ENCODE measurements at places on chromosomes 3 and 15.

- DNase-seq: no peak
Observed at GRCh38 chr15:49471733-49472132, 48.7 kb downstream of the FGF7 start.

GRCh38 chr3:68287101-68287500 lies 632.7 kb upstream of the SUCLG2 start:
- no peak for DNase-seq

GRCh38 chr3:152830245-152830644 lies 4.7 kb upstream of the P2RY1 start:
- no peak for DNase-seq

DNA sequence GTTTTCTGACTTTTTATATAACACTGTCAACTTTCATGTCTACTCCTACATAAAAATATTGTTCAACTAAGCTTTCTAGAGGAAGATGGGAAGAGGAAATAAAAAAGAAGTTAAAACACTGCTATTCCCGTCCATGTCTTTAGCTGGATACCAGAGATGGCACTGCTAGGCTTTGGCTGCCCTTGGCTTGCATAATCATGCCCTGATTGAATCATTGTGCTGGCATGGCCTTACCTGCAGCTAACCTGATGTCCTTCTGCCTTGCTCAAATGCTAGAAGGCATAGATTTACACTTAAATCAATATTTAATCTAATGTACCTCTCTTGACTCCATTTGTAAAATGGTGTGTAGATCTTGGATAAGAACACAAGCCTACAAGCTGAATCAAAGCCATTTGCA lies 539.7 kb upstream of the IL12A start:
- no peak for DNase-seq

DNA sequence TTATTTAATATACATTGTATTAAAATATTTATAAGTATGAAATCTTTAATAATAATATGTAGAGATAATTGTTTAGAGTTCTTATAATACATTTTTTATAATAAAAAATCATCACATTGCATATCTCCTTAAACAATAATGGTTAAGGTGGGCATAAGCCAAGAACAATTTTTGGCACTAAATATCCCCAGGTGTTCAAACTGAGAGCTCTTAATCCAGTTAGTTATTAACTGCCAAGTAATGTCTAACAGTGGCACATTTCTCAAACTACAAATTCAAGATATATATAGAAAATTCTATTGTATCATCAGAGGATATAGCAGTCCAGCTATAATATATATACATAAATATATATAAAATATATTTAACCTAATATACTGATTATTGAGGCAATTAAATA lies 680.8 kb downstream of the SI start:
- no peak for DNase-seq

DNA sequence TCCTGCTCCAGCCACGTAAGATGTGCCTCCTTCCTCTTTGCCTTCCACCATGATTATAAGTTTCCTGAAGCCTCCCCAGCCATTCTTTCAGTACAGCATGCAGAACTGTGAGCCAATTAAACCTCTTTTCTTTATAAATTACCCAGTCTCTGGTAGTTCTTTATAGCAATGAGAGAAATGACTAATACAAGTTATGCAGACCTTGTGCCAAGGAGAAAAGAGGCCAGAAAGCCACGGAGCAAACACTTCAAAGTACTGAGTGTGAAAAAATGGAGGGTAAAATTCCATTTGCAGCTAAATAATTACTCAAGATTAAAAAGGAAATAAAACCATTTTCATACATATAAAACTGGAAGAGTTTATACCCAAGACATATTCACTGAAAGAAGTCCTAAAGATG lies 213.6 kb upstream of the LINGO1 start:
- no peak for DNase-seq

DNA sequence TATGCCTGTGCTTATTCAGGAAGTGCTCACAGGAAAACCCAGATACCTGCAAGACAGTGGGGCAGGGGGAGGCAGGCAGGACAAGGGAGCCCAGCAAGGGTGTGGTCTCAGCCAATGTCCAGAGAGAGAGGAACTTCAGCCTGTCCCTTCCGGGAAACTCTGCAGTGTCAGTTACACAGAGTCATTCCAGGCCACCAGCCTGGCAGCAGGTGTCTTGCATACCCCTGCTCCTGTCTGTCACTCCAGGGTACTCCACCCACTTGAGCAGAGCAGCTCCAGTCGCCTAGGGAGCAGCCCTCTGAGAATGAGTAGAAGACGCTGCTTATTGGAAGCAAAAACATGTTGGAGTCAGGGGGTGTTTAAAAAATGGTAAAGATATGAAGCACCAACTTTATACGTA lies 431.2 kb upstream of the RGMA start:
- no peak for DNase-seq

DNA sequence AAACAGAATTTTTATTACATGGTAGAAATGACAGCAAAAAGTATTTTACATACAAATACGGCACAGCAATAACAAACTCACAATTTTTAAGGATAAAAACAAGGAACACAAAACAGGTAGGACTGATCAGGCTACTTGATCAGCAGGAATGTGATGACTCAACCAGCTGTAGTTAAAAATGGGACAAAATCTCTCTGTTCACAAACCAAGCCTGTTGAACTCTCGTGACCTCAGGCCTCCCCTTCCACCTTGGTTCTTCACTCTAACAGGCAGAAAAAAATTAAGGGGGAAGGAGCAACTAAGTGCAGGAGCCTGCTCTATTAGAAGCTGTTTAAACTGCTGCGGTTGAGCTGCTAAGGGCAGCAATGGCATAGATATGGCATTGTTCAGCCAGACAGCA lies 18.7 kb downstream of the FBXL22 start:
- no peak for DNase-seq

DNA sequence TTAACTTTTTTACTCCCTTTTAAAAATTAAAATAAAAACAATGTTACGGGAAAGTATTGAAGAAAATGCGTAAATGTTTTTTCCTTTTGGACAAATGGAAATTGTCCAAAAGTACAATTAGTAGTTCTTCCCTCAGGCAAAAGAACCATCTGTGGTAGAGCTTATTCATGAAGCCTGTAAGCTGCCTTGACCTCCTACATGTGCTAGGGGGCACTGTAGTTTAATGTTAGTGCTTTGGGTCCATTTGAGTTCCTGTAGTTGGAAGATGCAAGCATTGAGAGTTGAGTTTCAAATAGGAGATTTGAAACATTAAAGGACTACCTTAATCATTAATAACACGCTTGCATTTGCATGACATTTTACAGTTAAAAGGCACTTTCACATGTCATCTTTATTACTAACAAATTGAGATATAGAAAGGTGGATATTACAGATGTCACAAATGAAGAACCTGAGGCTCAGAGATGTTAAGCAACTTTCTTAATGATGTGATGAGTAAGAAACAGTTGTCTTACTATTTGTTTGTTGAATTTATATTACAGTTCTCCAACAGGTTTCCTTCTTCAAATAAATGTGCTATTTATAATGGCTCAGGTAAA lies 1.8 kb upstream of the ZNF385D start:
- DNase-seq: peak; percentile 7

- DNase-seq: no peak
Observed at GRCh38 chr3:23575697-23576096, 230.1 kb upstream of the UBE2E1 start.

GRCh38 chr3:56370991-56371775 lies 97.1 kb downstream of the ERC2 start:
- DNase-seq: no peak

DNA sequence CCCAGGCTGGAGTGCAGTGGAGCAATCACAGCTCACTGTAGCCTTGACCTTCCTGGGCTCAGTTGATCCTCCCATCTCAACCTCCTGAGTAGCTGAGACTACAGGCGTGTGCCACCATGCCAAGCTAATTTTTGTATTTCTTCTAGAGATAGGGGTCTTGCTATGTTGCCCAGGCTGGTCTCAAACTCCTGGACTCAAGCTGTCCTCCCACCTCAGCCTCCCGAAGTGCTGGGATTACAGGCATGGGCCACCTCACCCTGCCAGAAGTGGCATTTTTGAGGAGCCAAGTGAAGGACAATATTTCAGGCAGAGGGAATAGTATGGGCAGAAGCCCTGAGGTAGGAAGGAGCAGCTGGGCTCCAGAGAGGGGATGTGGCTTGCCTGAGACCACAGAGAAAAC lies 4.7 kb downstream of the ANKDD1A start:
- no peak for DNase-seq

GRCh38 chr3:69541711-69542088 lies 155.8 kb upstream of the FRMD4B start:
- peak; percentile 39 for DNase-seq

DNA sequence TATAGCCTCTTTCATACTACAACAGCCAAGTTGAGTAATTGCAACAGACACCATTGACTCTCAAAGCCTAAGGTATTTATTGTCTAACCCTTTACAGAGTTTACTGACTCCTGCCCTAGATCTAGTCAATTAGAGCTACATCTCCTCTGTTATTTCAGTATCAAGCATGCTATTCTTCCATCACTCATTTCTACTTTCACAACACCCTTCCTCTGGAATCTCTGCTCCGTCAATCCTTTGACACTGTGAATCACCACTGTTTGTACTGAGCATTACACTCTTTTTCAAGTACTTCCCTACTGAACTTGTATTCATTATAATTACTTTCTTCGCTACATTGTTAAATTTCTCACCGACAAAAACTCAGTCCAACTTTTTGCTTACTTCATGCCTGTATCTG lies 121.8 kb downstream of the ZNF609 start:
- DNase-seq: no peak

GRCh38 chr15:70617076-70617910 lies 146.1 kb downstream of the UACA start:
- DNase-seq: no peak

- DNase-seq: no peak
Observed at GRCh38 chr15:31487811-31488436, 161.3 kb downstream of the KLF13 start.

DNA sequence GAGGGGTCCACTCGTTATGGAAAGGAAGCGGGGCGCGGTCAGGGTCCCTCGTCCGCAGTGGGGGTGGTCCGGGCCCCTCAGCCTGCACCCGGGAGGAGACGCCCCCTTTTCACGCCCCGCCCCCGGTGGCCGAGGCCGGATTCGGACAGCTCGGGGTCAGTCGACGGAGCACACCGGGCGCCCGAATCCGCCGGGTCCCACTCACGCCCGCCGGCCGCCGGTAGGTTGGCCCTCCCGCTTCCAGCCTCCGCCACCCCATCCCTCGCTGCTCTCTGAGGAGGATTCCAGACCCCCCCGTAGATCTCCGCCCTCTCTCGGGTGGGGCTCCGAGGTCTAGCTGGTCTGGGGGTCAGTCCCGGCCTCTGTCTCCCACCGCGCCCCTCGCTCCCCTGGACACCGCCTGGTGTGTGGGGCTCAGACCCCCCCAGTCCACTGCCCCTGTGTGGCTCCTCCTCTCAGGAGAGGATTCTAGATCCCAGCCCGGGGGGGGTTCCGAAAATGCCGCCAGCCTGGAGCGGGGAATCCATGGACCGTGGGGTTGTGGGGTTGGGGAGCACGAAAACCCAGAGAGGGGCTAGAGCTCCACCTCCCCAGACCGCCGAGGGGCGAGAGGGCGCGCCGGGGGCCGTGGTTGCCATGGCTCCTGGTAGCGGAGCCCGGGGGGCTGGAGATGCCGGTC lies 725 bp downstream of the CHL1 start:
- DNase-seq: peak; percentile 4

GRCh38 chr3:59771768-59772181 lies 722.0 kb upstream of the CFAP20DC start:
- no peak for DNase-seq

DNA sequence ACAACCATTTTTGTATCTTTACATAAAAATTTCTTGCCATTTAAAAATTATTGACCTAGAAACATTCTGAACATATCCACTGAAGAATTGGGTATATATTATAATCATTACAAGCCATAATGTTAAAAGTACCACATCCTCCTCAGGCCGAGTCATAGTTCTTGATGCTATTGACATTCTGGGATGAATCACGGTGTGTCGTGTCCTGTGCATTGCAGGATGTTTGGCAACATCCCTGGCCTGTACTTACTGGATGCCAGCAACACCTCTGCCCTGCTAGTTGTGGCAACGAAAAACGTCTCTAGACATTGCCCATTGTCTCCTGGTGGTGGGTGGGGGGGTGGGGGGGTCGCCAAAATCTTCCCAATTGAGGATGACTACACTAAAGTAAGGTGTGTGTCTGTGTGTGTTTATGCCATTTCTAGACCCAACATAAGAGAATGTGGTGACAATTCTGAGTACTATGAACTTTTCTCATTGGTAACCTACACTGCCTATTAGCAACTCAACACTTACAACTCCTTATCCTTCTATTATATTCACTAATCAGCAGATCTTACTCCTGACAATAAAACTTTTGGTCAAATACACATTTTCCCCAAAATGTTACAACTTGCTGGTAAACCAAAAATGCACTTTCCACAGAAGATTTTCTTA lies 471.6 kb downstream of the FOXP1 start:
- no peak for DNase-seq

DNA sequence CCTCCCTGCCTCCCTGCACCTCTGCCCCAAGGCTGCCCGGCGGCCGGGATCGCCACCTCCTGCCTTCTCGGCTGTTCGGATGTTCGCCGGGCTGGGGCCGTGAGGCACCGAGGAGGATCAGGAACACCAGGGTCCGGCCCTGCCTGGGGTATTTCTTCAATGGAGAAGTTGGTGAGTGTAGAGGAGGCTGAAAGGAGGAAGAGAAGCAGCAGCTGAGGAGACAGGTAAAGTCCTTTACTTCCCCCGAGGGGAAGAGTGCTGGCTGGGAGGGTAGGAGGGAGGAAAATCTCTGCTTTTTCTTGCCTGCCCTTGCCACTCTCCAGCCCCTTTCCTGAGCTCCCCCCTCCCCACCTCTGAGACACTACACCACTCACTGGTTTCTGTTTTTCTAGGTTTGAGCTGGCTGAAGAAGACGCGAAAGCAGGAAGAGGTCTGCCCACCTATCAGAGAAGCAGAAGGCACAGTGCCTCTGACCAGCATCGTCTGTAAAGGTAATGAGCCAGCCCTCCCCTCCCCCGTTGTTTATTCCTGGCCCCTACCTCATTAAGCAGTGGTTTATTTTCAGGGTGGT lies 519 bp downstream of the ASB7 start:
- peak; percentile 30 for DNase-seq

- DNase-seq: no peak
Observed at GRCh38 chr3:148600902-148601765, 96.6 kb upstream of the AGTR1 start.

DNA sequence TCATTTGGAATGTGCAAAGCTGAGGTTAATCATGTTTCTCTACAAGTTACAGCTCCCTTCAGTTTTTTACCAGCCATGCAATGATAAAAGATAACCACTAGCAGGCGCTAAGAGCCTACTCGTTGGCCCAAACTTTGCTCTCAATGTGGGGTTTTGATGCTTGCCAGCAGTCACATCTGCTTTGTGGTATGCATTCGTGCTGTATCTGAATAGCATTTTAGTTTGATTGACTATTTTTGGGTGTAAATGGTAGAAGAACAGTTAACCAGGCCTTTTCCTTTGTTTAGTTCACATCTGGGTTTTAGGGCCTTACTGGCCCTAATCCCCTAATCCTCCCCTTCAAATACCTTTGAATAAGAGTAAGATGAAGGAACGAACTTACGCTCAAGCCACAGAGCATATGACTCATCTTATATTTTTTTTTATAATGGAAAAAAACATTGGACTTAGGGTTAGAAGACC lies 4.4 kb upstream of the CLDN11 start:
- peak; percentile 32 for DNase-seq

- no peak for DNase-seq
Observed at GRCh38 chr3:160792540-160792939, 36.5 kb downstream of the PPM1L start.

GRCh38 chr3:56962206-56962605 lies 98.3 kb upstream of the SPATA12 start:
- DNase-seq: no peak

- DNase-seq: no peak
Observed at GRCh38 chr3:136621628-136622027, 130.6 kb downstream of the STAG1 start.

- no peak for DNase-seq
Observed at GRCh38 chr3:177320765-177321247, 123.5 kb upstream of the TBL1XR1 start.
